Brain pericyte (primary cell): ENCODE measurements at places on chromosomes 3 and 15.

DNA sequence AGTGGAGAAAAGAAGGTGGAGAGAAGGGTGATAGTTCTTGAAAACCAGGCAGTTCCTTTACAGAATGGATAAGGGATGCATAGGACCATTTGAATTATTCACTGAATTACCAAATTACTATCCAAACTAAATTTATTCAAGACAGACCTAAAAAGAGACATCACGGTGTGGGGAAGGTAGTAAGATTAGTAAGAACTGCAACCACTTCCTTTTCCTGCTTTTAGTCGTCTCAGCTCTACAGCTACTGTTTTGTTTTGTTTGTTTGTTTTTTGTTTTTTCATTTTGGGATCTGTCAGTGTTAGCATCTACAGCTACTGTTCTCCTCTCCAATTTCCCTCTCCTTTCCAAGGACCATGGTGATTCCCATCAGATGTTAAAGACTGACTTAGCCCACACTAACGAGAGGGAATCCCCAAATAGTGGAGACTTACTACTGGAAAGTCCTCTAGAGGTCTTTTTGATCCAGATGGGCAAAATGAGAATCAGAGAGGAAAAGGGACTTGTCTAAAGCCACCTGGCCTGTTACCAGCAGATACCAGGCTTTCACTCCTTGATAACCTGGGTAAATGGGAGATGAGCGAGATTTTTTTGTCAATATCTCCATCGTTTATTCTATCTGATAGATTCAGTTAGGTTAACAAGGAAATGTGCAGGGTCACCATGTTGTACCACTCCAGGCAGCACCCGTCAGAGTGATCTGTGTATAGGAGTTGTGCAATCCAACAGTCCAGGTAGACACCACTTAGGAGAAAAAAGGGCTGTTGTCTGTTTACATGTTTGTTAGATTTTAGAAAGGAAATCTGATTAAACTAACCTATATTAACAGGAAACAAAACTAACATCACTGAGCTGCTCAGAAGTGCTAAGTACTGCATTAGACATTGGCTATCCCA, 6.0 kb downstream of the HCLS1 start:
- DNase-seq, result no peak

DNA sequence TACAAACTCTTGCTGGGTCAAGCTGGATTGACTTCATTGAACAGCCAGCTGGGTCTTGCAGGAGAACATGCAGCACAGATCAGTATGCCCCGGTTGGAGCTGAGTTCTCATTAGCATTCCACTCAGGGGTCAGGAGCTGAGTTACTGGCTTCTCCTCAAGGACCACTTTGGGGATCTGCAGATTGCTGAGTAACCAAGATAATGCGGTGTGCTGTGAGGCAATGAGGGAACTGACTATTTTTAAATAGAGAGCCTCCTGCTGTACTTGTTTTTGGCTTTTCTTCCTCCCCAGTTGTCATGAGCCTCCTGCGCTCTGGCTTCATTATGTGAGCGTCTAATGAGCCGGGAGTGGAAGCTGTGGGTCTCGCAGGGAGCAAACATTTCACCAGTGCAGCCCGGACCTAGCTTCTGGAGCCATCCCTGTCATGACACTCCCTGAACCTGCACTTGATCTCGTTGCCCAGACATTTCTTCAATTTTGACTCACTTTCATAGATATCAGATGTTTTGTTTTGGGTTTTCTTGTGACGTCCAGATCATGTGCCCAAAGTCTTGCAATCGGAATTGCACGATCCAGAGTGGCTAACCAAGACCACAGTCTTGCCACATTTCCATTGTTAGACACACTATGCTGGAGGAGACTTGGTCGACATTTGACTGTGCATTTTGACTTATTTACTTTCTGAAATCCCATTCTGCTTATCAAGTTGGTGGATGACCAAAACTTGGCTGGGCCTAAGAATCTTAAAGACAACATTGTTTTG, 327.2 kb downstream of the LRTM1 start:
- no peak for DNase-seq

DNA sequence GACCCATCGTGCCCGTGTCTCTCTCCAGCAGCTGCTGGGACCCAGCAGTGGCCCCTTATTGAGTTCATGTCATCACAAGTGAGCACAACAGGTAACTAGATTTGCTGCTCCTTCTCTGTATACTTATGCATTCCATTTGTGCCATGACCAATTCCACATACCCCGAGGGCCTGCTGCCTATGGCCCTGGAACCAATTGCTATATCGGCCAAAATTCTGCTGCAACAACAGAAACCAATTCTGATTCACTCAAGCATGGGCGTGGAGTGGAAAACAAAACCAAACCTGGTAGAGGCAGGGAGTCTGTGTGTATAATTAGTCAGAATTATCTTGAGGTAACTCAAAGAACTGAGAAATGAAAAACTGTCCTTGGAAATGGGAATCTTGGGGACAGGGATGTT, 516.6 kb downstream of the EPHB1 start:
- DNase-seq, result no peak

DNA sequence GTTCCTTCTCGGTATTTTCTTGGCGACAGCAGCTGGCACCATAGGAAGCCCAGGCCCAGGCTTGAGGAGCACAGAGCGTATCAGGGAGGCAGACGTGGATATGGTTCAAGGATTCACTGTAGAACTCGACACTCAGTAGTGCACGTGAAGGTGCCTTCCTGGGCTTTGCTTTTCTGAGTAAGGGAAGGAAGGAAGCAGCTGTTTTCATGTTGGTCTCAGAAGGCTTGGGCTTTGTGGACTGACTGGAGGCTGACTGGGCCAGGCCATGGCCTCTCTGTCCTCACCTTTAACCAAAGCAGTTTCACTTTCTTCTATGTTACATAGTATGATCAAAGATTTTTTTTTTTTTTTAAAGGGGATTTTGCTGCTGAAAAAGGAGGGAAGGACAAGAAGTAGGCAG, 6.9 kb upstream of the GHRL start:
- DNase-seq, result no peak

GRCh38 chr3:33058765-33059164, 38.2 kb downstream of the GLB1 start:
- DNase-seq, result no peak

DNA sequence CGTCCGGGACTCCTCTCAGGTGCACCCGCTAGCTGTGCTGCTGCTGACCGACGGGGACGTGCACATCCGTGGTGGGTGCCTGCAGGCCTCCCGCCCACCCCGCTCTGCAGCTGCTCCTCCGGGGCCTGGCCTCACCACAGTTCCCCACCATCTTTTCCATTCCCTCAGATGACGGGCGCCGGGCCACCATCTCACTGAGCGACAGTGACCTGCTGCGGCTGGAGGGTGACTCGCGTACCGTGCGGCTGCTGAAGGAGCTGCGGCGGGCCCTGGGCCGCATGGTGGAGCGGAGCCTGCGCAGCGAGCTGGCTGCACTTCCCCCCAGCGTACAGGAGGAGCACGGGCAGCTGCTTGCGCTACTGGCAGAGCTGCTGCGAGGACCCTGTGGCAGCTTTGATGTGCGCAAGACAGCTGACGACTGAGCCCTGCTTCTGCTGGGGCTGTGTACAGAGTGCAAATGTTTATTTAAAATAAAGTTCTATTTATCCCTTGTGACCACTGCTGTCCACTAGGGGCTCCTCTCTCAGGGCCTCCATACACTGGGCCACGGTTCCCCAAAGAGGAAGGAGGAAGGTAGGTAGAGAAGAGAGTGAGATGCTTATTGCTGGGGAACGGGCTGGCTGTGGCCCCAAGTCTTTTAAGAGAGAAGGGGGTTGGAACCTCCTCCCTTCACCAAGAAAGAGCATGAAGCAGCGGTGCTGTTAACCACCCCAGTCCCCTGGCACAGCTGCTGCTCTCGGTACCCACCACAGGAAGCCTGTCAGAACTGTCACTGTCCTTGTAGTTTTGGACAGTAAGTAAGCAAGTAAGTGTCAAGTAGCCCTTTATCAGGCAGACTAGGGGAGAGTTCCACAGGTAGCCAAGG, 47.0 kb downstream of the DHX30 start:
- DNase-seq, result no peak

DNA sequence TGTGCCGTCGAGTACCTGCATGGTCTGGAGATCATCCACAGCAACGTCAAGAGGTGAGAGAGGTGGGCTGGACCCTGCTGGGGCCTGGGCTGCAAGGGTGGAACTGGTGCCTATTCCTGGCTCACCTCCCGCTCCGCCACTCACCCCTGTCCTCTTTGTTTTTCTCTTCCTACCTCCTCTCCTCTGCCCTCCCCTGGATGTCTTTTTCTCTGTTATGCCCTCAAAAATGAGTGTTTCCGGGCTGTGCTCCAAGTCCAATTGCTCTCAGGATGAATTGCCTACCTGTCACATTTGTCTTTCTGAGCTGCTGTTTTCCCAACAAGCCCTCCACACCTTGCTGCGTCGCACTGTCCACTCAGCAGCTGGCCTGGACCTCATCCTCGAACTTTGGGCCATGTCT, 28.5 kb upstream of the TATDN2 start:
- DNase-seq, result no peak

- DNase-seq, result no peak
Measured at GRCh38 chr3:185912929-185913901, 24.6 kb downstream of the TRA2B start.

GRCh38 chr3:166195808-166196207, 358.6 kb upstream of the BCHE start:
- no peak for DNase-seq

GRCh38 chr15:95990833-95991232, 339.7 kb upstream of the NR2F2 start:
- no peak for DNase-seq

DNA sequence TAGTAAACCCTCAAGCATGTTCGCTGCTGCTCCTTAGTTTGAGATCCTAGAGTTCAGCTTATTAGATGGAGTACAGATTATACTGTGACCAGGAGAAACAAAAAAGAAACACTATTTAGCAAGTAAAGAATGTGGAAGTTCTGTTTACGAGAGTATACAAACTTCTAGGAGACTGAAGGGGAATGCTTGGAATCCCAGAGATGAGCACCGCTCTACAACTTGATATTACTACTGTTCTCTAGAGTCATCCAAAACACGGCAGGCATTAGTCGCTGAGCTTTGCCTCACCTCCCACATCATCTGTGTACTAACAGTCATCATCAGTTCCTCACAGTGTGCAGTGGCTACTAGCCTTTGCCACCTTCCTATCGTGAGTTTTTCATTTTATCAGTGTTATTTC, 121.4 kb upstream of the CHRM5 start:
- no peak for DNase-seq

GRCh38 chr3:10320320-10320677, 613 bp downstream of the SEC13 start:
- no peak for DNase-seq

- DNase-seq, result no peak
Measured at GRCh38 chr15:47431501-47431900, 285.8 kb upstream of the SEMA6D start.

DNA sequence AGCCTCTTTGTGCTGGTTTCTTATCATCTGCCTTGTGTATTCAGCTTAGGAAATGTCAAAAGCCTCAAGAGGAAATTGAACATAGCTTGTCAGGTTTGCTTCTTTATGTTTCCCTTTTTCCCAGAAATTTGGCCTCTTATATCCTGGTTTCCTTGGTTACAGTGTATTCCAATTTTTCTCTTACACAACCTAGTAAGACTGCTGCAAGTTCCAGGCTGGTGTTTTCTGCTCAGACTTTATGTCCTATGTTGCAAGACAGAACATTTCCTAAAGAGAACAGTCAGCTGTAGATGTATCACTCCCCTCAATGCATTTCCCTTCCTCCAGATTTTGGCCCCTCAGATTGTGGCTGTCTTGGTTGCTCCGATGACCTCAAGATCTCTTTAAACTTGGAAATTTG, 102.5 kb downstream of the SH3GL3 start:
- no peak for DNase-seq

DNA sequence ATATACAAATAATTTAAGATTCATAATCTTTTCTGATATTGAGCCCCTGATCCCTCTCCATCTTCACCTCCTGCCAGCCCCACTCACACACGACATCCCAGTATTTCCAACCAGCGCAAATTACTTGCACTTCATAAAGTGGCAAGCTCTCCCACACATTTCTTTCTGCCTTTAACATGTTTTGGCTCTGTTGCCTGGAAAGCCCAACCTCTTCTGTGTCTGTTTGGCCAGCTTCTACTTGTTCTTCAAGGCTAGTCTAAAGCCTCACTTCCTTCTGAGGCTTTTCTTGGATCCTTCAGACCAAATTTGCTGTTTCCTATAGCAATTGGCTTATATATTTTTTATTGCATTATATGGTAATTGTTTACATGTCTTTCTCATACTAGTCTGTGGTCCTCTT, 5.1 kb upstream of the TM6SF1 start:
- no peak for DNase-seq

GRCh38 chr3:195761567-195762248, 40.9 kb downstream of the MUC20 start:
- DNase-seq, result no peak

GRCh38 chr3:143119974-143120715, 574 bp downstream of the CHST2 start:
- no peak for DNase-seq

DNA sequence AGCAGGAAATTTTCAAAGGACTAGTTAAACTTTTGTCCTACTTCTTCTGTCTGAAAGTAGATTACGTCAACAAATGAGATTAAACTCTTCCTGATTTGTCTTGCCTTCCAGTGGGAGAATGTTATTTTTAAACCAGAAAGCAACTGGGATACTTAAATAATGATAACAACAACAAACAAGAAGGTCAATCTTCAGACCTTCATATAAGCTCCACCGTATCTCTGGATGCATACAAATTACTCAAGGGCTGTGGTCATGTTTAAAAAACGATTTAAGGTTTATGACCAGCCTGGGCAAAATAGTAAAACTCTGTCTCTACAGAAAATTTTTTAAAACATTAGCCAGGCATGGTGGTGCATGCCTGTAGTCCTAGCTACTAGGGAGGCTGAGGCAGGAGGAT, 145.3 kb upstream of the NPHP3 start:
- no peak for DNase-seq

GRCh38 chr15:36742696-36743095, 163.3 kb downstream of the CDIN1 start:
- no peak for DNase-seq

DNA sequence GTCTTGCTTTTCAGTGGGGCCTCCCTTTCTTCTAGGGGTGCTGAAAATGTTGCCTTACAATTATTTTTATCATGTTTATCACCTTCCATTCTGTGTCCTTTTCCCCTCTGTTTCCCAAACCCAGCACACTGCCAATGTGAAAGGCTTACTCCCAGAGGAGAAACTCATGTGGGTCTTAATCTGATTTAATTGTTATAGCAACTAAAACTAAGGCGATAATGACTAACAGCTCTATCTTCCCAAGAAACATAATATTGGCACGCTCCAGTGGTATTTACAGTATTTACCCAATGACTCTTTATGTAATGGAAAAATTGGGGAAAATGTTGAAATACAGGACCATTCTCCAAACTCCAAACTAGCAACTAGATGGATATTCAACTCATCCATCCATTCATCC, 58.4 kb downstream of the MESD start:
- no peak for DNase-seq

DNA sequence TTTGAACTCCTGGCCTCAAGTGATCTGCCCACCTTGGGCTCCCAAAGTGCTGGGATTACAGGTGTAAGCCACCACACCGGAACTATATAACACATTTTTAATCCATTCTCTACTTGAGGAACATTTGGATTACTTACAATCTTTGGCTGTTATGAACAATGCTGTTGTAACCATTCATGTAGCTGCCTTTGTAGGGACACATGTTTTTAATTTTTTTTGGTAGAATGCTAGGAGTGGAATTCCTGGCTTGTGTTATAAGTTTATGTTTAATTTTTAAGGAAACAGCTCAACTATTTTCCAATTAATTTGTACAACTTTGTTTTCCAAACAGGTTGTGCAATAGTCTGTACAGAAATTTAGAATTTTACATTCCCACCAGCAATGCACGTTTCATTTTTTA, 51.7 kb downstream of the GPR149 start:
- no peak for DNase-seq
